Gastroesophageal sphincter (tissue), 4 donors: ENCODE measurements at places on chromosomes 16 and 17. TPM values are rescaled to one million over a fixed set of nuclear protein-coding genes. Genes with fewer than 3 reads are reported as not detected.

KRTAP9-8 gene
- not detected for total RNA-seq

NCBP3 gene
- 25.7 TPM for total RNA-seq

IRX5 gene
- 0.40 TPM for total RNA-seq

SCARF1 gene
- total RNA-seq = 15.3 TPM

FTO gene
- total RNA-seq = 133 TPM

ZFP1 gene
- total RNA-seq = 9.8 TPM

HOXB13 gene
- not detected for total RNA-seq

ITGA2B gene
- 0.45 TPM for total RNA-seq

C16orf96 gene
- total RNA-seq = not detected

IQCK gene
- 16.3 TPM for total RNA-seq

TMEM88 gene
- 41.6 TPM for total RNA-seq

KLHL10 gene
- total RNA-seq = 0.67 TPM

GINS2 gene
- total RNA-seq = 0.54 TPM

KRT24 gene
- 14.7 TPM for total RNA-seq

INCA1 gene
- total RNA-seq = 4.4 TPM

AXIN2 gene
- total RNA-seq = 17.2 TPM

CCL17 gene
- not detected for total RNA-seq

CNGB1 gene
- not detected for total RNA-seq

FBXL19 gene
- 10.0 TPM for total RNA-seq

TMC6 gene
- total RNA-seq = 12.4 TPM

NPIPA8 gene
- 33.1 TPM for total RNA-seq

GUCY2D gene
- total RNA-seq = not detected

CACNG1 gene
- total RNA-seq = not detected

PRSS27 gene
- total RNA-seq = 1.9 TPM

RAMP2 gene
- 19.4 TPM for total RNA-seq

TBC1D3I gene
- total RNA-seq = not detected

AOC3 gene
- 85.8 TPM for total RNA-seq

CRYBA1 gene
- total RNA-seq = not detected

CARD14 gene
- 0.78 TPM for total RNA-seq

B4GALNT2 gene
- total RNA-seq = not detected

EFCAB5 gene
- total RNA-seq = not detected

SHCBP1 gene
- 0.78 TPM for total RNA-seq

APOH gene
- total RNA-seq = not detected

CES1 gene
- total RNA-seq = 43.1 TPM

OTOP2 gene
- not detected for total RNA-seq

HBQ1 gene
- not detected for total RNA-seq

CHMP6 gene
- total RNA-seq = 17.7 TPM

KRT33A gene
- not detected for total RNA-seq

EXOC3L1 gene
- total RNA-seq = 2.4 TPM

CMTM1 gene
- 0.89 TPM for total RNA-seq

CXCL16 gene
- total RNA-seq = 10.9 TPM

LYRM9 gene
- 15.6 TPM for total RNA-seq

MSLN gene
- 0.73 TPM for total RNA-seq

C1QTNF8 gene
- not detected for total RNA-seq

KRT13 gene
- total RNA-seq = 20.7 TPM

BRIP1 gene
- 0.31 TPM for total RNA-seq

MYH8 gene
- total RNA-seq = not detected

PITPNM3 gene
- 23.3 TPM for total RNA-seq

RTN4RL1 gene
- total RNA-seq = 0.72 TPM

SLC13A2 gene
- not detected for total RNA-seq

HBA2 gene
- total RNA-seq = 72.6 TPM

SLC38A7 gene
- total RNA-seq = 15.4 TPM

ENPP7 gene
- total RNA-seq = not detected
